ENCODE measurements at places on chromosomes 2 and 18. TPM values are rescaled to one million over a fixed set of nuclear protein-coding genes. Genes with fewer than 3 reads are reported as not detected.

- DNase-seq, result no peak
These were observed 38.4 kb upstream of the CTAGE1 start for GRCh38 chr18:22456116-22456480.

- DNase-seq, result no peak
These were observed 1070.3 kb upstream of the CELF4 start for GRCh38 chr18:38635709-38636430.

GRCh38 chr2:236117861-236118269, 50.3 kb downstream of the GBX2 start:
- no peak for DNase-seq

- no peak for DNase-seq
These were observed 3.1 kb upstream of the SPAG16 start for GRCh38 chr2:213281156-213281555.

- DNase-seq, result no peak
These were observed 636.7 kb upstream of the SYT4 start for GRCh38 chr18:43914018-43914417.

GRCh38 chr2:230156782-230157699, 62.7 kb downstream of the SP110 start:
- DNase-seq, result no peak

DNA sequence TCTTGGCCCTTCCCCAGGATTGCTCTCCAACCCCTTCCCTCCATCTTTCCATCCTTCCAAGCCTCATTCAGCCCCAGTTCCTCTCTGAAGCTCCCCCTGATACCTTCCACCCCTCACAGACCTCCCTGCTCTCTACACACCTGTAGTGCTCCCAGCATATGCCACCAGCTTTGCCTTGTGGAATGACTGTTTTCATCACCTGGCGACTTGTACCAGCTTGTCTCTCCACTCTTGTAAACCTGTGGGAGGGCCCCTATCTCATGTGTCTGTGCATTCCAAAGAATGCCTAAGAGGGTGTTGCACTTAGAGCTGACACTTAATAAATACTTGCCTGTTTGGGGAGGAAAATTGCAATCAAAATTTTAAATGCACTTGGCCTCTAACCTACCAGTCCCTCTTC, 198.7 kb downstream of the BCL11A start:
- no peak for DNase-seq

DNA sequence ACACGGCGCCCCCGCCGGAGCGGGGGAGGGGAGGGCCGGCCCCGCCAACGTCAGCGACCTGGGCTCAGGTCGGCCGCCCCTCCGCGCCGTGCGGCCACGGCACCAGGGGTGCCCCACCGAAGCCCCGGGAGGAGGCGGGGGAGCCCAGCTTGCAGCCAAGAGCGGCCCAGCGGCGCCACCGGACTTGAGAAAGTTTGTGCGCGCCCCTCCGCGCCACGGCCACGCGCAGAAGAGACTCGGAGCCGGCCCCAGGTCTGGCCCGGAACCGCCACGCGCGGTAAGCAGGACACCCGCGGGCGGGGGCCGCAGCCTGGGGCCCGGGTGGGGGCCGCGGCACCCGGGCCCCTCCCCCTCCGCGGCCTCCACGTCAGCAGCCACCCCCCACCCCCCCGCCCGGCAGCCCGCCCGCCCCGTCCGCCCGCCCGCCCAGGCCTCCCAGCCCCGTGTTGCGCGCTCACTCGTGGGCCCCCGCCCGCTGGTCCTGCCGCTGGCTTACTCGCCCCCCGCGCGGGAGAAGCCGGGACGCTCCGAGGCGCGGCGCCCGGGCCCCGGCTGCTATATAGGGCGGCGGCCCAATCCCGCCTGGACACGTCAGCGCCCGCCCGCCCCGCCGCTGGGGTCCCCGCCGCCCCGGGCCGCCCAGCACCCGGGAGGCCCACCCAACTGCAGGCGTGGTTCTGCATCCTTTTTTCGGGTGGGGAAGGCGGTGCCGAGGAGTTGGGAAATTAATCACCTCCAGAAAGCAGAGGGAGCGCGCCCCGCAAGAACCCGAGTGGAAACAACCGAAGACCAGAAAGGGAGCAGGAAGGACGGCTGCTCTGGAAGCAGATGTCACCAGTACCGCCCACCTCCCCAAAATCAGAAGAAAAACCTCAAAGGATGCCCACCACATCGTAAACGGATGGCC, 42.9 kb downstream of the HDLBP start:
- DNase-seq, result peak; percentile 78

- no peak for DNase-seq
These were observed 141.4 kb downstream of the KCTD1 start for GRCh38 chr18:26406854-26407517.

DNA sequence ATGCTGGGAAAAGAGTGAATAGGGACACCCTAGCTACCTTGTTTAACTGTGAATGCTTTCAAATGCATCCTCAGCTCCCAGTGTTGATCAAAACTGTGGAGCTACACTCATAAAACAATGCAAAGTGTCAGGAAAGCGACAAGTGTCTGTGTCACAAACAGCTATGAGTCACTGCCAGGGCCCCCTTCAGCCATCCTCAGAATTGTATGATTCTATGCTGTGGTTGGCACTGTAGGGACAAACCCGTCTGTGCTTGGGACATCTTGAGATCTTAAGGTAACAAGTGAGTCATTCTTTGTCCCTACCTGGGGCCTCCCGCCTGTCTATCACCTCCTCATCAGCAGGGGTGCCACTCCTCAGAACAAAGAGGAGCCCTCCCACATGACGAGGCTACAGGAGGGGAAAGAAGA, 42.4 kb downstream of the KLF7 start:
- no peak for DNase-seq

DNA sequence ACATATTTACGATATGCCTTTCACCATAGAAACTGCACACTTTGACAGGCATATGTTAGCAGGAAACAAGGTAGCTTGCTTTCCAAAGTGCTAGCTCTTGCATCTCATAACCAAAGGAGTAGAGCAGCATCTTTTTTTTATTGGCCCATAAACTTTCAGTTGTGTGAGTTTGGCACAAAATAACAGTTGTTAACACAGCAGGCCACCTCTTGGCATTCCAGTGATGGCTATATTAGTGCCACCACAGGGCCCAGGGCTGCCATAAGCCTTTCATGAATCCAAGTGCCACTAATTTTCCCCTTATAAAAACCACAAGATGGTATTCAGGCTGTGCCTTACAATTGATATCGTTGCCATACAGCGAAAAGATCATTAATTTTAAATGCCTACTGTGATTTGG, 40.3 kb upstream of the KLF7 start:
- DNase-seq, result no peak

DNA sequence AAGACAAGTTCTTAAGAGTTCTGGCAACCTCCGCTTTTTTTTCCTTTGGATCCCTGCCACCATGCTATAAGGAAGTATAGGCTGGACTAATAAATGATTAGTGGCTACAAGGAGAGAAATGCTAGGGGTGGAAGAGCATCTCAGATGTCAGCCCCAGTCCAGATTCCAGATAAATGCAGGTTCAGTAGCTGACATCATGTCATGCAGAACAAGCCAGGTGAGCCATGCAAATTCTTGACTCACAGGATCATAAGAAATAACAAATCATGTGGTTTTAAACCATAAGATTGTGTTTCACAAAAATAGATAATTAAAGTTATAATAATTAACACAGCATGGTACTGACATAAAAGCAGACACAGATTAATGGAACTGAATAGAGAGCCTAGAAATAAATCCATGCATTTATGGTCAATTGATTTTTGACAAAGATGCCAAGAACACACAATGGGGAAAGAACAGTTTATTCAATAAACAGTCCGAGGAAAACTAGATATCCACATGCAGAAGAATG, 152.9 kb upstream of the SESTD1 start:
- no peak for DNase-seq

DNA sequence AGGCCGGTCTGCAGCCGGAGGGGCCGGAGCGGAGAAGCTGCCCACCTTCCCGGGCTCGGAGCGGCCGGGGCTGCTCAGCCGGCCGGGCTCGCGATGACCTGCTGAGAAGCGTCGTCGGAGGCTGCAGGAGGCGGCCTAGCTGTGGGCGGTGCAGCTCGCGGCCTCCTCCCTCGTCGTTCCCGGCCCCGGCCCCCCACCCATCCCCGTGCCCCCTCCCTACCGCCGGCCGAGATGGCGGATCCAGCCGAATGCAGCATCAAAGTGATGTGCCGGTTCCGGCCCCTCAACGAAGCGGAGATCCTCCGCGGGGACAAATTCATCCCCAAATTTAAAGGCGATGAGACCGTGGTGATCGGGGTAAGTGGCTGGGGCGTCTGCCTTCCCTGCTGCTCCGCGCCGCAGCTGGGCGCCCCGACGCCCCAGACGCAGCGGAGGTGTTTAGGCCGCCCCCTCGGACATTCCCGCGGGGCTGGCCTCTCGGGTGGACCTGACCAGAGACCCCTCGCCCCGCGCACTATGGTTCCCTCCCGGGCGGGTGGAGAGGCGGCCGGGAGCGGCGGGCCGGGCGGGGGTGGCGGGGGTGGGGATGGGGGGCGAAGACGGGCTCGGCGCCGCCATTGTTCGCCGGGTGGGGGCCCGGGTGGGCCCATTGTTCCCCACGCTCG, 492 bp downstream of the KIF5C start:
- no peak for DNase-seq

DNA sequence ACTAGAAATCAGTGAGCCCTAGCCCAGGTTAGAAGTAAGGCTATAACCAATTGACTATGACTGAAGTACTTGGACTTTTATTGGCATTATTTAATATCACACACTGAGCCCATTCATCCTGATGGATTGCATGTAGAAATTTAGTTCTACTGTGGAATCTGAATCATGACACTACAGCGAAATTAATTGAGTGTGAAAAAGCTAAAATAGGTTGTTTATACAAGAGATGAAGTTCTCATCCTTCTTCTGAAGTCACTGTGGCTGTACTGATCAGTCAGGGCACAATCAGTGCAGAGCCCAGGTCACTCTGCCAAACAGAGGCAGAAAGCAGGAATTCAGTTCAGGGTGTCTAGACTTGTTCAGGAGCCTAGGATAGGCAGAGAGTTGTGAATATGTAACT, 158.9 kb downstream of the BABAM2 start:
- DNase-seq, result no peak

- no peak for DNase-seq
These were observed 143.4 kb downstream of the GFPT1 start for GRCh38 chr2:69243652-69244051.

- DNase-seq, result no peak
These were observed 355.1 kb downstream of the TXNL1 start for GRCh38 chr18:56283316-56283715.

- DNase-seq, result no peak
These were observed 240.5 kb downstream of the AGPS start for GRCh38 chr2:177633111-177633510.

DNA sequence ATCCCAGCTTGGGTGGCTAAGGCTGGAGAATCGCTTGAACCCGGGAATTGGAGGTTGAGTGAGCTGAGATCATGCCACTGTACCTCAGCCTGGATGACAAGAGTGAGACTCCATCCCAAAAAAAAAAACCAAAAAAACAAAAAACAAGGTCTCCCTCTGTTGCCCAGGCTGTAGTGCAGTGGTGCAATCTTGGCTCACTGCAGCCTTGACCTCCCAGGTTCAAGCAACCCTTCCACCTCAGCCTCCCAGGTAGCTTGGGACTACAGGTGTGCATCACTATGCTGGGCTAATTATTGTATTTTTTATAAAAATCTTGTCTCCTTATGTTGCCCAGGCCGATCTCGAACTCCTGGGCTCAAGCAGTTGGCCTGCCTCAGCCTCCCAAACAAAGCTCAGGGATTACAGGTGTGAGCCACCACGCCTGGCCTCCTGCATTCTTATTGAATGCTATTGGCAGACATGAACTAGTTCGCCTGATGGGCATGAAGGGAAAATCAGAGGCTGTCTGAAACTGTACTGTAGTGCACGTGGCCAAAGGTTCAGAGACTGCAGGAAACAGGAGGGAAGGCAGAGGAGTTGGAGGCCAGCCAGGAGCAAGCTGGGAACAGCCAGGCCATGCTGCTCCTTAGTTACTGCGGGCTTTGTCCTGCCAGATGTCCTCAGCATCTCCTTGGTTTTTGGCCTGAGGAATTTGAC, 16.0 kb upstream of the ASXL2 start:
- DNase-seq, result no peak

GRCh38 chr2:171404719-171405118, 29.1 kb downstream of the METTL8 start:
- DNase-seq, result no peak

DNA sequence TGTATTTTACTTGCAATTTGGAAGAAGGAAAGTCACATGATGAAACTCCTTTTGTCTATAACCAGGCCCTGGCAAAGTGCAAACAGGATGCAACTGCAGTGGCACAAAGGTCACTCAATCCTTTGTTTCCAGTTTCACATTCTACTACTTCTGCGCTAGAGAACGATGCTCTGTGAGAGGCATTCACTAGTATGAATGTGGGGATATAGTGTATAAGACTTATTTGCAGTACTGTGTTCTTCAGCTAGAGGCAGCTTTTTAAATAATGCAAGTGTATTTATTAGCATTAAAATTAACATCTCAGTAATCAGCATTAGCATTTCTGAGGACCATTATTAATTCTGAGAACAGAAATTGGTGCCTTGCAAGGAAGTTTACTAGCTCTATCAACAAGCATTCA, 68.9 kb downstream of the PRPF40A start:
- DNase-seq, result no peak

DNA sequence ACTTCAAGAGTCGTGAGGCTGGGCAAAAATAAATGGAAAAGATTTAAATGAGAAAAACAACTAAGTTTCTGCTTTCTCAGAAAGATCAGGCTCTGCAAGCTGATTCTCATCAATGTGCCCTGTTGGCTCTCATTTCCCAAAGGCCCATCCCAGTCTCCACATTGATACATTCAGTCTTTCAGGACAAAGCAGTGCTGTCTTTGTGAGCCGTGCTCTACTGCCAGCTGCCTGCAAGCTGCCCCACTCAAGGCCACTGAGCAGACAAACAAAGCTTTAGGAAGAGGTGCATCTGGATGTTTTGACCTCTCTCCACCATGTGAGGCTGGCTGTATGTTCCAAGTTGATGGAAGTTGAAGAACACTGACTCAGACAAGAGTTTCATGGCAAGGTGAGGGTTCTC, 48.8 kb downstream of the FSHR start:
- DNase-seq, result no peak

DNA sequence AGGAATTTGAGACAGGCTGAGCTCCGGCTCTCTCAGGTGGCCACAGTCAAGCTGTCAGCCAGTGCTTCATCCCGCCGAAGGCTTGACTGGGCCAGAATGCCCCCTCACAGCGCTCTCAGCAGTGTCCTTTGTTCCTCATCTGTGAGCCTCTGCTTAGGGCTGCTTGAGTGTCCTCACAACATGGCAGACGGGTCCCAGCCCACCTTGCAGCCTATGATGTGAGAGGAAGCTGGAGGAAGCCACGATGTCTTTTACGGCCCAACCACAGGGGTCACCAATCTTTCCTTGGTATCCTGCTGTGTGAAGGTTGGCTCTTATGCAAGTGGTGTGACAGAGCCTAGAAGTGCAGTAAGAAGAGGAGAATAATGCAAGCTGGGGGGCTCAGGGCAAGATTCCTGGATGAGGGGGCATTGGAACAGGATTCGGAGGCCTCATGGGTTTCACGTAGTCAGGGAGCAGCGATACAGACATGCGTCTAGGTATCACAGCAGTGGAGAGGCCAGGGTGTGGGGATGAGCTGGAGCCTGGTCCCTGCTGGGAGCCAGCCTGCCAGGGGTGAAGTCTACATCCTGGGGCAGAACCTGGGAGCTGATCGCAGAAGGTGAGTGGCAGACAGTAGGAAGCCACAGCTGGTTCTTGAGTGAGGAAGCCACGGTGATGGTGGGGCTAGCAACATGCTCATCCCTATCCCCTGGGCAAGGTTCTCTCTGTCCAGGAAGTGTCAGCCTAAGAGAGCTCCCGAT, 234.1 kb downstream of the GLI2 start:
- DNase-seq, result no peak

DNAH7 gene
- 1.3 TPM for total RNA-seq

HOXD12 gene
- total RNA-seq, result not detected

SIX3 gene
- total RNA-seq, result not detected

PDCL3 gene
- 8.8 TPM for total RNA-seq

COL4A3 gene
- total RNA-seq, result 67.7 TPM

C2orf66 gene
- total RNA-seq, result not detected

All from Peyer's patch (tissue), 4 donors.